Neural progenitor cell (in vitro differentiated cells): ENCODE measurements at places on chromosomes 3 and 15.

- no peak overlapping the region for H3K4me3 ChIP-seq
- H3K36me3 ChIP-seq: peaks cover 14% of the 10 kb centered on the region
- H3K4me1 ChIP-seq: no peaks in the 10 kb centered on the region
- no peak overlapping the region for H3K27ac ChIP-seq
Observed at GRCh38 chr15:41480396-41481140, 13.1 kb upstream of the ITPKA start.

DNA sequence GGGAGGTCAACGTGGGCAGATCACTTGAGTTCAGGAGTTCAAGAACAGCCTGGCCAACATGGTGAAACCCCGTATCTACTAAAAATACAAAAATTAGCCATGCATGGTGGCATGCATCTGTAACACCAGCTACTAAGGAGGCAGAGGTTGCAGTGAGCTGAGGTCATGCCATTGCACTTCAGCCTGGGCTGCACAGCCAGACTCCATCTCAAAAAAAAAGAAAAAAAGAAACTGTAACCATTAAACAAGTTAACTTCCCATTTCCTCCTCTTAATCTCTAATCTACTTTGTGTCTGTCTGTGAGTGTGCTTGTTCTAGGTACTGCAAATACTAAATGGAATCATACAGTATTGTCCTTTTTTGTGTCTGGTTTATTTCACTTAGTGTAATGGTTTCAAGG lies 2.7 kb downstream of the RBM6 start:
- H3K27ac ChIP-seq: no peak overlapping the region
- DNase-seq: no peak
- H3K4me1 ChIP-seq: peaks cover 4% of the 10 kb centered on the region
- no peaks in the 10 kb centered on the region for H3K27me3 ChIP-seq
- H3K36me3 ChIP-seq: peaks cover 6% of the 10 kb centered on the region

- no peak for DNase-seq
- H3K36me3 ChIP-seq: no peaks in the 10 kb centered on the region
- H3K4me3 ChIP-seq: no peak overlapping the region
- no peaks in the 10 kb centered on the region for H3K4me1 ChIP-seq
Observed at GRCh38 chr3:166283840-166284239, 446.6 kb upstream of the BCHE start.

- no peak overlapping the region for H3K4me3 ChIP-seq
- no peaks in the 10 kb centered on the region for H3K27me3 ChIP-seq
- no peak overlapping the region for H3K27ac ChIP-seq
- no peak for DNase-seq
- H3K36me3 ChIP-seq: no peaks in the 10 kb centered on the region
- H3K4me1 ChIP-seq: no peaks in the 10 kb centered on the region
Observed at GRCh38 chr3:43817825-43818224, 127.1 kb downstream of the ABHD5 start.

DNA sequence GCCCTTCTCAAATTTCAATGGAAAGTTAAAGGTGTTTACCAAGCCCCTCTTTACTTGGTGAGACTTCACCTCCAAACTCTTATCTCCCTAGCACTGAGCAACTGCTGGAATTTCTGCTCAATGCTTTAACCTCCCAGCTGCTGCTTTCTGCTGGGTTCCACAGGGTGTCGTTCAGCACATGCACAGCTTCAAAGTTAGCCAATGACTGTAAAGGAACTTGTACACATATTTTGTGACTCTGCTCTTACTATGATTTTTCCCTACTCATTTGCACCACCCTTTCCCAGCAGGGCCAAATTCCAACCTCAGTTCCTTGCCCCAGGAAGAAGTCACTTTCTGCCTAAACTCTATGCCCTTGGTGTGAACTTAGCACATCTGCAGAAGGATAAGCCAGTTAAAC lies 89.7 kb downstream of the ULK4 start:
- no peak overlapping the region for H3K27ac ChIP-seq
- no peak overlapping the region for H3K4me3 ChIP-seq
- no peaks in the 10 kb centered on the region for H3K27me3 ChIP-seq
- no peak for DNase-seq
- H3K36me3 ChIP-seq: no peaks in the 10 kb centered on the region
- H3K4me1 ChIP-seq: no peaks in the 10 kb centered on the region

- H3K4me1 ChIP-seq: peaks cover 5% of the 10 kb centered on the region
- H3K27me3 ChIP-seq: no peaks in the 10 kb centered on the region
- H3K4me3 ChIP-seq: no peak overlapping the region
- no peak for DNase-seq
Observed at GRCh38 chr3:149235599-149236424, 14.2 kb upstream of the CP start.

- DNase-seq: no peak
- no peak overlapping the region for H3K4me3 ChIP-seq
- no peak overlapping the region for H3K27ac ChIP-seq
- no peaks in the 10 kb centered on the region for H3K27me3 ChIP-seq
- H3K36me3 ChIP-seq: no peaks in the 10 kb centered on the region
Observed at GRCh38 chr3:21377071-21377769, 373.8 kb downstream of the ZNF385D start.

GRCh38 chr15:74129586-74130154 lies 716 bp upstream of the ISLR2 start:
- H3K36me3 ChIP-seq: no peaks in the 10 kb centered on the region
- no peak overlapping the region for H3K27ac ChIP-seq
- peaks cover 100% of the 10 kb centered on the region for H3K27me3 ChIP-seq
- peak; percentile 72 for DNase-seq
- H3K4me1 ChIP-seq: peaks cover 30% of the 10 kb centered on the region

GRCh38 chr15:38539008-38539343 lies 25.6 kb downstream of the RASGRP1 start:
- H3K36me3 ChIP-seq: no peaks in the 10 kb centered on the region
- H3K27me3 ChIP-seq: no peaks in the 10 kb centered on the region
- no peak overlapping the region for H3K27ac ChIP-seq
- no peak for DNase-seq

- DNase-seq: no peak
- no peak overlapping the region for H3K27ac ChIP-seq
- H3K27me3 ChIP-seq: peaks cover 39% of the 10 kb centered on the region
- peak overlapping the region; percentile 46 for H3K4me3 ChIP-seq
- no peaks in the 10 kb centered on the region for H3K36me3 ChIP-seq
- H3K4me1 ChIP-seq: peaks cover 7% of the 10 kb centered on the region
Observed at GRCh38 chr15:98547275-98547674, 101.1 kb upstream of the IGF1R start.

GRCh38 chr3:139230391-139230790 lies 113.4 kb upstream of the MRPS22 start:
- H3K27ac ChIP-seq: no peak overlapping the region
- no peak for DNase-seq
- H3K36me3 ChIP-seq: no peaks in the 10 kb centered on the region
- H3K4me3 ChIP-seq: no peak overlapping the region

DNA sequence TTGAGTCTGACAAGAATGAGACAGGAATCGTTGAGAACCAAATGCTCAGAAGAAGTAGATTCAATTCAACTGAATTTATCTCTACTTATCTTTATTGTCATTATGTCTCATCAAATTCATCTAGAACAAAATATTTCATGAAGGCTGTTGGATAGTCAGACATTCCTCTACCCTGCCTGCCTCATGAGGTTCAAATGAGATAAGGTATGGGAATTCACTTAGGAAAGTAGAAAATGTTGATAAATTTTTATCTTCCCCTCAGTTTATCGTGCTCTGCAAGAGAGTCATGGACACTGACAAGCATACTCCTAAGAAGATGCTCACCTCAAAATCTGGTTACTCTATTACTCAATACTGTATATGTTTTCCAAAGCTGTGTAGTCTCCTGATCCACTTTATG lies 149.7 kb upstream of the CDIN1 start:
- no peaks in the 10 kb centered on the region for H3K36me3 ChIP-seq
- DNase-seq: no peak
- H3K27me3 ChIP-seq: no peaks in the 10 kb centered on the region
- no peak overlapping the region for H3K27ac ChIP-seq
- no peak overlapping the region for H3K4me3 ChIP-seq

DNA sequence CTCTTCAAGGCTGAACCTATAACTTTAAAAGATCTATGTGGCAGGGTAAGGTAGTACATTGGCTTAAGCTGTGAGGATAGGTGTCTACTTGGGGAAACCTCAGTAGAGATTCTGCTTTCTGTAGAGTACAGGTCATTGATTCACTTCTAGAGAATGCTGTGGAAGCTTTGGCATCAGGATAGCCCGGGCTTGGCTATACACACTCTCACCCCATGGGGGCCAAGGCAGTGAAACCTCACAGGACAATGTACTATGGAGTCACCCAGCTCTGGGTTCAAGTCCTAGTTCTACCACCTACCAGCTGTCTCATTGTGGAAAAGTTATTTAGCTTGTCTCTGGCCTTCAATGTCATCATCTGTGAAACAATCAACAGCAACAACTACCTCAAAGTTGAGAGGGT lies 9.0 kb downstream of the MTFMT start:
- no peaks in the 10 kb centered on the region for H3K4me1 ChIP-seq
- DNase-seq: no peak
- no peaks in the 10 kb centered on the region for H3K27me3 ChIP-seq

- peaks cover 13% of the 10 kb centered on the region for H3K4me1 ChIP-seq
- H3K27me3 ChIP-seq: no peaks in the 10 kb centered on the region
- no peak for DNase-seq
- no peak overlapping the region for H3K4me3 ChIP-seq
Observed at GRCh38 chr3:171358881-171359198, 101.4 kb downstream of the TNIK start.

DNA sequence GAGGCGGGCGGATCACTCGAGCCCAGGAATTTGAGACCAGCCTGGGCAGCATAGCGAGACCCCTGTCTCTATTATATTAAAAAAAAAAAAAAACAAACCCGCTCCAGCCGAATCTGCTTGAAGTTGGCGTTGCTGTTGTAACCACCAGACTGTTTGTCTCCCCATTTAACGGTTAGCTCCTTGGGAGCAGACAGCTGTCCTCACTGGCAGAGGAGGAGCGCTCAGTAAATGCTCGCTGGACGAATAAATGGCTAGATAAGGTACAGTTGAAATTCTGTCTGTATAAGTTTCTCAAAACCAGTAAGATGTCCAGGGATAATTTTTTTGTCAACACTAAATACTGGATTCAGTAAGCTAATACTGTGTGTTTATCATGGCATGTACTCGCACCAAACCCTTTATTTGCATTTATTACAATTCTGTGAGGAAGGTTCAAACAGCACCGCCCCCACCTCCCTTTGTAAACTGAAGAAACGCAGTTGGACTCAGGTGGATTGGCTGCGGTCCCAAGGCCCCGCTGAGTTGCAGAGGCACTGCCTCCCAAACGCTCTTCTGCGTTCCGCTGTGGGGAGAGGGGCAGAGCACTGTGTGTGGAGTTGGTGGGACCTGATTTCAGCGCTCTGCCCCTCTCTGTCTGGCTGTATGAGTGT lies 1.1 kb downstream of the RCCD1 start:
- peaks cover 12% of the 10 kb centered on the region for H3K4me1 ChIP-seq
- H3K36me3 ChIP-seq: no peaks in the 10 kb centered on the region
- DNase-seq: no peak
- H3K27ac ChIP-seq: no peak overlapping the region

DNA sequence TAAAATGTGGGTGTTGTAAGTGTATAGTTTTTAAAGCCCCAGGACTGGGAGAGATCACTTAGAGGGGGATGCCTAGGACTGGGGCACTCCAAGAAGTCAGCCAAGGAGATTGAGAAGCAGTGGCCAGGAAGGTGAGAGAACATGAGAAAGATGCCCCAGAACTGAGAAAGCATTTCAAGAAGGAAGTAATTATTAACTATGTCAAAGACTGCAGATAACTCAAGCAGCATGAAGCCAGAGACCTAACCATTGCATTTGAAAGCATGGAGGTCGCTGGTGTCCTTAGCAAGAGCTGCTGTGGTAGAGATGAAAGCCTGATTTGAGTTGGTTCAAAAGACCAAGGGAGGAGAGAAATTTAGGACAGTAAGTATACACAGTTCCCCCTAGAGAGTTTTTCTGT lies 30.6 kb upstream of the SLC2A2 start:
- no peak for DNase-seq
- no peak overlapping the region for H3K27ac ChIP-seq
- H3K36me3 ChIP-seq: no peaks in the 10 kb centered on the region
- no peaks in the 10 kb centered on the region for H3K27me3 ChIP-seq

DNA sequence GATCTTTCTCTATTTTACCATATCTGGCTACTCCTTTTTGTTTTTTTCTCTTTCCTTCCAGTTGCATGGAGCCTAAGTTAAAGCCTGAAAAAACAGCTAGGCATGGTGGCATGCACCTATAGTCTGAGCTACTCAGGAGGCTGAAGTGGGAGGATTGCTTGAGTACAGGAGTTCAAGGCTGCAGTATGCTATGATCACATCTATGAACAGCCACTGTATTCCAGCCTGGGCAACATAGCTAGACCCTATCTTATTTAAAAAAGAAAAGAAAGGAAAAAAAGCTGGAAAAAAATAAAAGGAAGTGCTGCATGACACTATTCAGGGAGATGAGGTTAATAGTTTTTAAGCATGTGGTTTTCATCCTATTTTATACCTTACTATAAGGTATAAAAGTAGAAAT lies 4.0 kb upstream of the SKIL start:
- no peak overlapping the region for H3K27ac ChIP-seq
- no peak overlapping the region for H3K4me3 ChIP-seq
- no peak for DNase-seq
- no peaks in the 10 kb centered on the region for H3K36me3 ChIP-seq

GRCh38 chr3:126151562-126152302 lies 28.7 kb downstream of the ALDH1L1 start:
- no peaks in the 10 kb centered on the region for H3K36me3 ChIP-seq

DNA sequence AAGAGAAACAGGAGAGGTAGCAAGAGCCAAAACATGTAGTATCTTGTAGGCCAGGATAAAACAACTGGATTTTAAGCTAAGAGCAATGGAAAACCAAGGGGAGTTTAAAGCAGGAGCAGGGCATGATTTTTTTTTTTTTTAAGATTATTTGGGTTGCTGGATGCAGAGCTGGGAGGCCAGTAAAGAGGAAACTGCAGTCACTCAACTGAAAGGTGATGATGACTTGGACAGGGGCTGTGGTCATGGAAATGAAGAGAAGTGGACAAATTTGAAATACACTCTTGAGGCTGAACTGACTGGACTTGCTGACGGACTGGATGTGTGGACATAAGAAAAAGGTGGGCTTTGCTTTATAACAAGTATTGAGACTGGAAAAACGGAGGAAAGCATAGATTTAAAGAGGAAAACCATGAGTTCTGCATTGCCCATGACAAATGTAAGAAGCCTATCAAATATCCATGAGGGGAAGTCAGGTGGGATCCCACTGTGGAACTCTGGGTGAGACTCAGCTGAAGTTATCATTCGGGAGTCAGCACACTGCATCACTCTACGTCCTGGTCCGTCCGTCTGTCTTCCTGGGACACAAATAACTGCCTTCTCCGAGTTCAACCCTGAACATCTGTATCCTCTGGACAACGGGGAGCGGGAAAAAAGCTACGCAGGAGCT lies 688 bp downstream of the XPC start:
- H3K36me3 ChIP-seq: no peaks in the 10 kb centered on the region
- peak overlapping the region; percentile 98 for H3K4me3 ChIP-seq
- no peak overlapping the region for H3K27ac ChIP-seq
- H3K27me3 ChIP-seq: no peaks in the 10 kb centered on the region

DNA sequence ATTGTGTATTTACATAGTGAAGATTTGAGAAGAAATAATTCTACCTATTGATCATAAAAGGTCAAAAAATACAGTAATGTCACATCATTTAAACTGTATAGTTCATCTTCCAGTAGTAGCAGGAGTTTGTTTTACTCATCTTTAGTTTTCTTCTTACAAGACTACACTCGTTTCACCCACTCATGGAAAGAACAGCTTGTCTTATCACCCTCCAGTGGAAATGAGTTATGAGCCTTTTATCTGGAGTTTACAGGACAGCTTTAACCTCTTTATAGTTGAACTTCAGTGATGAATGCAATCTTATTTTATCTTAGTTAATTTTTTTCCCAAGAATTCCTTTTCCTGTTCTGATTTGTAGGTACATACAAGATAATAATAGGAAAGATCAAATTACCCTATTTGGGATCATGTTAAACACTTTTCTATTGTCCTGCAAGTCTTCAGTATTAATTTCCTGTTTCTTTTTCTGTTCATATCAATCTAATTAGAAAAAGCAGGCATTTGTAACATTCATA lies 36.8 kb downstream of the RBMS3 start:
- H3K4me3 ChIP-seq: no peak overlapping the region
- H3K27ac ChIP-seq: no peak overlapping the region
- no peaks in the 10 kb centered on the region for H3K36me3 ChIP-seq
- no peaks in the 10 kb centered on the region for H3K27me3 ChIP-seq
